Neural progenitor cell (in vitro differentiated cells): ENCODE measurements at places on chromosomes 12 and 14.

GRCh38 chr14:63614679-63615363, 26.9 kb downstream of the WDR89 start:
- no peaks in the 10 kb centered on the region for H3K27me3 ChIP-seq
- no peak overlapping the region for H3K4me3 ChIP-seq
- no peak for DNase-seq
- no peak overlapping the region for H3K27ac ChIP-seq
- no peaks in the 10 kb centered on the region for H3K36me3 ChIP-seq
- no peaks in the 10 kb centered on the region for H3K4me1 ChIP-seq

- no peaks in the 10 kb centered on the region for H3K27me3 ChIP-seq
- no peaks in the 10 kb centered on the region for H3K36me3 ChIP-seq
- H3K4me3 ChIP-seq, result no peak overlapping the region
- peaks cover 8% of the 10 kb centered on the region for H3K4me1 ChIP-seq
- DNase-seq, result no peak
- H3K27ac ChIP-seq, result no peak overlapping the region
These were observed 154.4 kb downstream of the EMP1 start for GRCh38 chr12:13350946-13351345.

GRCh38 chr14:58294201-58294600, 4.2 kb upstream of the ARID4A start:
- H3K4me3 ChIP-seq, result no peak overlapping the region
- H3K27ac ChIP-seq, result no peak overlapping the region
- peaks cover 10% of the 10 kb centered on the region for H3K4me1 ChIP-seq
- H3K36me3 ChIP-seq, result peaks cover 21% of the 10 kb centered on the region
- H3K27me3 ChIP-seq, result no peaks in the 10 kb centered on the region
- no peak for DNase-seq

DNA sequence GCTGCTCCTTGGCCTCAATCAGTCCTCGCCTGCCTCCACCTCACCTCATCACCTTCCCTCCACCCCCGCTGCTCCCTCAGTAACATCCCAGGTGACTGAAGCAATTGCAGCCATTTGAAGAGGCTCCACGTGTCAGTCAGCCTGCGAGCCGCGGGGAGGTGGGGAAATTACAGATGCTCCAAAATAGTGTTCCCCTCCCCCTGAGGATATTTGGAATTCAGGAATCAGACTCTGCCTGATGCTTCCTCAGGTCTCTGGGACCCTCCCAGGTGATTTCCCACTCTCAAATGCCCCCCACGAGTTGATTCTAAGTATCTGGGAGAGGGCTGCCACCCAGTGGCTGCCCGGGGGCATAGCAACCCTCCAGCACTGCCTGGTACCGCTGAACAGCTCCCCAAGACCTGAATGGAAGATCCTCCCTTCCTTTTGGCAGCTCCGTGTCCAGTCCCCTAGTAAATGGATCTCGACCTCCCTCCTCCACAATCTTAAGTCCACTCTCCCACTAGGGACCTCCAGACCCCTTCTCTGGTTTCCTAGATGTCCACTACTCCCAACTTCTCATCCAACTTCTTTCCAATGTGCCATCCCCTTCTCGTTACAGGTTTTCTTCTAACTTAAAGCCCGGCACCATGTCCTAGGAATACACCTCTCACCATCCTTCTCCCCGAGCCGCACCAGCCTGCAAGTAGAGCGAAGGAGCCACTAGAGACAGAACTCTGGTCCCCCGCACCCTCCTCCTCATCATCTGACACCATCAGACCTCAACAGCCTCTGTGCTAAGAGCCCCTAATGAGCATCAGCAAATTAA, 1.4 kb upstream of the ASIC1 start:
- DNase-seq, result peak; percentile 82
- H3K27me3 ChIP-seq, result peaks cover 97% of the 10 kb centered on the region
- no peak overlapping the region for H3K4me3 ChIP-seq
- H3K27ac ChIP-seq, result no peak overlapping the region
- H3K36me3 ChIP-seq, result no peaks in the 10 kb centered on the region
